ENCODE measurements at places on chromosomes 16 and 17.

- DNase-seq = no peak
These were observed 461.7 kb upstream of the DYNLRB2 start for GRCh38 chr16:80079072-80079471.

GRCh38 chr17:74219576-74220133, 6.3 kb downstream of the TTYH2 start:
- peak; percentile 78 for DNase-seq

DNA sequence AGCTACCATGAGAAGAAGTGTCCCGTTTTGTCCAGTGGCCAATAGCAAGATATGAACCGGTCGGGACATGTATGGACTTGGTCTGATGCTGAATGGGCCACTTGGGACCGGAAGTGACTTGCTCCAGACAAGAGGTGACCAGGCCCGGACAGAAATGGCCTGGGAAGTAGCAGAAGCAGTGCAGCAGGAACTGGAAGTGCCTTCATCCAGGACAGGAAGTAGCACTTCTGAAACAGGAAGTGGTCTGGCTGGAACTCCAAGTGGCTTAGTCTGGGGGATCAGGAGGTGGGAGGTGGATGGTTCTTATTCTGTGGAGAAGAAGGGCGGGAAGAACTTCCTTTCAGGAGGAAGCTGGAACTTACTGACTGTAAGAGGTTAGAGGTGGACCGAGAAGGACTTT, 5.3 kb downstream of the EFNB3 start:
- DNase-seq = no peak

DNA sequence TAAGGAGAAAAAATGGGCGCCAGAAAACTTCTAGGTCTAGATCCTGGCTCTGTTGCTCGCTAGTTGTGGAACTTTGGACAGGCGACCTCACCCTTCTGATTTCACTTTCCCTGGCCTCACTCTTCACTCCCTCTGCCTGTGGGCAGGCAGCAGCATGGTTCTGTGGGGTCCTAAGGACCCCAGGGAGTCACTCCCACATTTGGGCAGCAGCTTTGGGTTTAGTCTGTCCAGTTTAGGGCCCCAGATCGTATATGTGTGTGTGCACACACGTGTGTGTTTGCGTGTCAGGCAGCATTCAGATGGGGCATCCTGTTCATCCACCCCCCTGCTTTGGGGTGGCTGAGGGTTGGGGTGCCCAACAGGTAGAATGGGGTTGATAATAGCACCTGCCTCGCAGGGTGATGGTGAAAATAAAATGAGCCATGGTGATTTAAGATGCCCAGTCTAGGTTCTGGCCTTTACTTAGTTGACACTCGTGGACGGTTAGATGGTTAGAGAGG, 102.2 kb downstream of the RAB11FIP4 start:
- no peak for DNase-seq

DNA sequence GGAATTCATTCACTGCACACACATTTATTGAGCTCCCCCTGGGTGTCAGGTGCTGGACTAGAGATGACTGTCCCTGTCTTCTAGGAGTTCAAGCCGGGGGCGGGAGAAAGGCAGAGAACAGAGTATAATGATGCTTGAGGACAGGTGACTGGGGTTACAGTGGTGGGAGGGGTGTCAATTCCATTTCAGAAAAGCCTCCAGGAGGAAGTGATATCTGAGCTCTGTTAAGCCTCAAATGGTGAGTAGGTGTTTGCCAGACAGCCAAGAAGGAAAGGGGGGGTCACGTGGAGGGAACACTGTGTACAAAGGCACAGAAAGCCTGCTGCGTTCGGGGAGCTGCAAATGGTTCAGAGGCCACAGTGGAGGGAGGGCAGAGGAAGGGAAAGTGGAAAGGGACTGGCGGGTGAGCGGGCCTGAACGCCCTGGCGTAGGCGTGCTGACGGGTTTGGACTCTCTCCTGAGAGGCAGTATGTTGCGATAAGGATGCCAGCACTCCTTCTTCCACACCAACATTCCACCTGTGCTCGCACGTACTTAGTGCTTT, 9.7 kb upstream of the NXPH3 start:
- DNase-seq = no peak

DNA sequence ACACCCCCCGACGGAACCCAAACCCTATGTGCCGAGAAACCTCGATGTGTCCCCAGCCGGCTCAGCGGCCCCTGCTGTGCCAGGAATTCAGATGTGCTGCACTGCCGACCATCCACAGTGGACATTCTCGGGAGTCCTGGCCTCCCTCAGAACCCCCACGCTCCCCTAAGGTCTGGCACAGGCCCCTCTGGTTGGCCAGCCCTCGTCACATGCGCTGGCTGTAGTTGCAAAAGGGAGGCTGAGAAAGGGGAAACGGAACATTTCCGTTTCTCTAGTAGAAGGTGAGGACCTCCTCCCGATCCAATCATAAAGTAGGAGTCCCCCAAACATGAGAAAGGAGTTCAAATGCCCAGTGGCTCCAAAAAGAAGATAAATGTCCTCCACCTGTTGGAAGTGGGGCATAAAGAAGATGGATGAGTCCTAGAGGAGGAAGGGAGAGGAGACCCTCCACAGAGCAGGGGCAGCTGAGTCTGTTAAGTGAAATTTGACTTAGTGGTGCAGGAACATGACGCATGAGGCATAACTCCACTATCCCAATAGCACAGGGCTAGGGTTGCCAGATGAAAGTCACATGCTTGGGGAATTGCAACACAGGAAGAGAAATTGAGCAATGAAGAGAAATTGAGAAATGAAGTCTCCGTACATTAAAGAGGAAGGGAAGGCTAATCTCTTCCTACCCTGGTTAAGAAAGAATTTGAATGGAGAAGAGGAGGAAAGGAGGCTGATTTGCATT, 49.3 kb upstream of the WSB1 start:
- DNase-seq = peak; percentile 51

DNA sequence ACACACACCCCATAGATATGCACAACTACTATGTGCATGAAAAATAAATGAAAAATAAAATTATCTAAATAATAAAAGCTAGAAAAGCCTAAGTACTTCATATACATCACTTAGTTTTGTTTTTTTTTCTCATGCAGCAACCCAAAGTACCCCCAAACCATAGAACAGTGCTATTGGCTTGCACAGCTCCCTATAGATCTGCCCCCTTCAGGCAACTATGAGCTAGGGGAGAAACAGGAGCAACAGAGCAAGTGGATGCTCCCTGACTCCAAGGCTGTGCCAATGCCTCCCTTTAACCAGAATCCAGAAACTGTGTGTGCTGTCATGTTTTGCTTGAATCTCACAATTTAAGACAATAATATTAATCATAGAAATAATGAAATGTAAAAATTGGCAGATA, 605.5 kb downstream of the TOX3 start:
- DNase-seq = no peak
